ENCODE measurements at places on chromosomes 4 and X.

DNA sequence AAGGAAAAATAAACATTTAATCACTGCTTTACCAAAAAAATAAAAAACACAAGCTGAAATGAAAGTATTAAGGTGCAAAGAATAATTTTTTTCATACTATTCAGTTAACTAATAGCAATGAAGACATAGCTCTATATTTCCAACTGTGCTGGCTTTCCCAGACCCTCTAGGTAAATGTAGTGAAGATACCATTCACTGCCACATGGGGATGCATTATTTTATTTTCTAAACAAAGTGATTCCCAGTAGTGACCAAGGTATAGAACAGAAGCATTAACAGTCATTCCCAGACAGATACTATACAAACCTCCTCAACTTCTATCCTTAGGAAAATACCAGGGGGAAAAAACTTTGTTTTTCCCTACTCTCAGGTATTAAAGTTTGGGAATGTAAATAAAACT lies 39.4 kb downstream of the ANTXR2 start:
- DNase-seq, result no peak

DNA sequence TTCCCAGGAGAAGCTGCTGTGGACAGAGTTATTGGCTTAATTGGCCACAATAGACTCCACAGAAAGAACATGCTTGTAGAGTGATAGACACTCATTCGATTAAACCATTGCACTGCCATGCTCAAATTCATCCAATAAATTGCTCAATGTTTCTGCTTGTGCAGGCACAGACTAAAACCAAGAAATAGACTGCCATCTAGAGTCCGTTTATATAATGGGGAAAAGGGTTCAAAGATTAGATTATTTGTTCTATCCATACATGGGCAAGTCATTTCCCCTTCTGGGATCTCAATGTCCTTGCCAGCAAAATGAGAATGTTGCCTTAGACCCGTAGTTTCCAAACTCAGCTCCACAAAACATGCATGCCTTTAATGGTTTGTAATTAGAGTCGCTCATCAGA lies 8.7 kb downstream of the SMIM10 start:
- no peak for DNase-seq

DNA sequence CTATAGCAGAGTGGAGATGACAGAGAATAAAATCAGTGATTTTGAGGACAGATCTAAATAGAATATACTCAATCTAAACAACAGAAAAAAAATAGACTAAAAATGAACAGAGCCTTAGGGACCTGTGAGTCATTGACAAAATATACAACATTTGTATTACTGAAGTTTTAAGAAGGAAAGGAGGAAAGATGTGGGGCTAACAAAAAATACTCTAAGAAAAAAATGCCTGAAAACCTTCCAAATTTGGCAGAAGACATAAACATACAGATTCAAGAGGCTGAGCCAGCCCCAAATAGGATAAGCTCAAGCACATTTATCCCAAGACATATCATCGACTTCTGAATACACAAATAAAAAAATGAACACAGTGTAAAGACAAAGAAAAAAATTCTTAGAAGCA lies 123.6 kb upstream of the INTU start:
- DNase-seq, result no peak

DNA sequence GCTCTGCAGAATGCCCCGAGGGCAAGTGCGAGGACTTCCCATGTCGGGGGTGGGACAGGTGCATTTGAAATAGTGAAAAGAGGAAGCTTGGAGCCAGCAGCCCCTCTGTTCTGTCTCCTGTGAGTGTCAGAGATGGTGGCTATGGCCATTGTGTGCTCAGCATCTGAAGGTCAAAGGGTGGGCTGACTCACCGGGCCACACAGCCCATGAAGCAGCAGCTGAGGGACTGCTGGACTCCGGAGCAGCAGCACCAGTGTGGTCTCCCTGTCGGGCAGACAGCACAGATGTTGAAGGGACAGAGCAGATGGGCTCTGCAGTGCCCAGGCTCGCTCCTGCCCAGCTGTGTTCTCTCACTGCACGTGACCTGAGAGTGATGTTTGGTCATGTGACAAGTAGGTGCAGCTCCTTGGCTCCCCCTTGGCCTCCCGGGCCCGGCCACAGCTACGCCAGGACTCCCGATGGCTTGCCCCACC lies 53.5 kb downstream of the TBC1D14 start:
- no peak for DNase-seq

GRCh38 chr4:55258152-55258865 lies 87.7 kb upstream of the SRD5A3 start:
- no peak for DNase-seq

- no peak for DNase-seq
Measured at GRCh38 chr4:164423819-164424218, 330.1 kb upstream of the SMIM31 start.

DNA sequence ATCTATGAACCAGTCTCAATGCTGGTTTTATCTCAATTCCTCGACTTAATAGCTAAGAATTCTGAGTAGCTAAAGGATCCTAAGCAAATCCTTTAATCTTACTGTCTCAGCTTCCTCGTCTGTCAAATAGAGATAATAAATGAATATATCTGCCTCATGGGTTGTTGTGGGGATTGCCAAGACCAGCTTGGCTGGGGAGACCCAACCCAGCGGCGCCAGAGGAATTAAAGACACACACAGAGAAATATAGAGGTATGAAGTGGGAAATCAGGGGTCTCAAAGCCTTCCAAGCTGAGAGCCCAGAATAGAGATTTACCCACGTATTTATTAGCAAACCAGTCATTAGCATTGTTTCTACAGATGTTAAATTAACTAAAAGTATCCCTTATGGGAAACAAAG lies 41.9 kb downstream of the SLC34A2 start:
- no peak for DNase-seq

DNA sequence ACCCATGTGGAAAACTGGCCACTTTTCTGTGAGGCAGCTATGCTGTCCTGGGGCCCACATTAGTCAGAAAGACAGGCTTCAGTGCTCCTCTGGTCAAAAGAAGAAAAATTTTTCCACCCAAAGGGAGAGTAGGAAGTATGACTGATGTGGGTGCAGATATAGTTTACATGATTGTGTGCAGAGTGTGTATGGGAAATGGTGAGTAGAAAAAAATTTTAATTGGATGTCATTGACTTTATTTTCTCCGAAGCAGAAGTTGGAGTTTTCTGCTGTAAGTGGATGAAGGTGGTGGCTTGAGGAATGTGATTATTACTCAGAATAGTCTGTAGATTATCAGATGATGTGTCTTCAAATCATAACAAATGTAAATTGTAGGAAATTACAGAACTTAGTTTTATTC lies 241.5 kb upstream of the IGFBP7 start:
- DNase-seq, result no peak

GRCh38 chrX:154695911-154696675 lies 42.7 kb upstream of the CTAG2 start:
- no peak for DNase-seq

- DNase-seq, result no peak
Measured at GRCh38 chr4:68011684-68012083, 48.4 kb upstream of the TMPRSS11A start.

GRCh38 chr4:85779165-85779564 lies 304.2 kb downstream of the ARHGAP24 start:
- DNase-seq, result no peak

GRCh38 chr4:108991551-108992328 lies 228.9 kb upstream of the ETNPPL start:
- no peak for DNase-seq

DNA sequence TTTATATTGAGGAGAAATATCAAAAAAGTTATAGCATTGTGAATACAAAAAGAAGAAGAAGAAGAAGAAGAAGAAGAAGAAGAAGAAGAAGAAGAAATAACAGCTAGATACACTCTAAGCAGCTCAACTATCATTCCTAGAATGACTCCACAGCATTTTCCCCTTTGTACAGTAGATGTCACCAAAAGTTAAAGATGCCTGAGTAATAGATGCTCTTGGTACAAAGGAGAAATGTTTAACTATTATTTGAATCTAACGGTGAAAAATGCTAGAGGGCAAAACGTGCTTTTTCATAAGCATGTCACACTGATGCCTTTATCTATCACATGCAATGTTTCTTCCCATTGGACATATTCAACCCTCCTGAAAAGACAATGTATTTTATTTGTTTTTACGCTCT lies 178.4 kb upstream of the GPRIN3 start:
- DNase-seq, result no peak

GRCh38 chrX:131894995-131895394 lies 128.1 kb upstream of the STK26 start:
- no peak for DNase-seq

DNA sequence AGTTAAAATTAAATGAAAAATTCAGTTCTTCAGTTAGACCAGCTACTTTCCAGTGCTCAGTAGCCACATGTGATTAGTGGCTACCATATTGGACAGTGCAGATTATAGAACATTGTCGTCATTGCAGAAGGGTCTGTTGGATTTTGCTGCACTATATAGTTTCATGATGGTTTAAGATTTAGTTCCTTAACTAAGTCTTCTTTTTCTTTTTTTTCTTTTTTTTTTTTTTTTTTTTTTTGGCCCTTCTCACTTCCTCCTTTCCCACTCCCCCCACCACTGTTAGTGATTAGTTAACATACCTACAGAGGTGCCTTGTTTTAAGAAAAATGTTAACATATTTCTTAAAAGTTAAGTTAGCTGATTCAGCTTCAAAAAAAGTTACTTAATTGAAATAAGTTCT lies 9.0 kb downstream of the RAB9A start:
- no peak for DNase-seq

DNA sequence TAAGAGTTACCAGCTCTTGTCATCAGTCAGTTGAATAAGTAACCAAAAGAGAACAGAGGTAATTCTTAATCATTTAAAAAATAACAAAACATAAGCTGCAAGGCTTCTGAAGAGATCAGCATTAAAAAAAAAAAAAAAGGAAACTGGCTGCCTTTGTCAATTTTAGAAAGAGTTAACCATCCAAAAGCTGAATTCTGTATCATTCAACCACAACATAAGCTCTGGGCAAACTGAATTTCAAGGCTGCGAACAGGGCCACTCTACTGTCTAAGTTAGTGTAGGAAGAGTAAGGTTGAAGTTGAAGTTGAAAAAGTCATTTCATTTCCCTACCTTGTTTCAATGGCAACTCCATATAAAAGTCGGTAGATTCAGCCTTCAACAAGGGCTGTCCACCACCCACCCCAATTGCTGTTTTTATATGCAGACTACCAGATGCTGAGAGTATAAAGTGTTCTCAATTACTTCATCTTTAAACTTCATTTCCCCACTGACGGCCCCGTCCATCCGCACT lies 1.1 kb upstream of the LIN54 start:
- no peak for DNase-seq

GRCh38 chr4:1599026-1599481 lies 85.1 kb downstream of the FAM53A start:
- DNase-seq, result no peak

DNA sequence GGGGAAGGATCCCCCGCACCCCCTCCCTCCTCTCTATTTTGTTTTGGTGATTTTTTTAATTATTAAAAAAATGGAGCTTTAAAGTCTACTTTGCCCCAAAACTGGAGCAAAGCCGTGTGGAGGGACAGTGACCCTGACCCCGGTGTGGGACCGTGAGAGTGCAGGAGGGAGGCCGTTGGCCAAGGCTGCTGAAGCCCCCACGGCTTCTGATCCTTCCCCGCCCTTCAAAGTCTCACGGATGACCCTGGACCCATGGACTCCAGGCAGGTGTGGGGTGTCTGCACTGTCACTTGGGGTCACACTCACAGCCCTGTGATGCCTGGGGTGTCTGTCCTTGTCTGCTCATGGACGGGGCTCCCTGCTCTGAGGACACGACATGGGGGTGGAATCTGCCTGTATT lies 133.3 kb downstream of the CPZ start:
- DNase-seq, result no peak

DNA sequence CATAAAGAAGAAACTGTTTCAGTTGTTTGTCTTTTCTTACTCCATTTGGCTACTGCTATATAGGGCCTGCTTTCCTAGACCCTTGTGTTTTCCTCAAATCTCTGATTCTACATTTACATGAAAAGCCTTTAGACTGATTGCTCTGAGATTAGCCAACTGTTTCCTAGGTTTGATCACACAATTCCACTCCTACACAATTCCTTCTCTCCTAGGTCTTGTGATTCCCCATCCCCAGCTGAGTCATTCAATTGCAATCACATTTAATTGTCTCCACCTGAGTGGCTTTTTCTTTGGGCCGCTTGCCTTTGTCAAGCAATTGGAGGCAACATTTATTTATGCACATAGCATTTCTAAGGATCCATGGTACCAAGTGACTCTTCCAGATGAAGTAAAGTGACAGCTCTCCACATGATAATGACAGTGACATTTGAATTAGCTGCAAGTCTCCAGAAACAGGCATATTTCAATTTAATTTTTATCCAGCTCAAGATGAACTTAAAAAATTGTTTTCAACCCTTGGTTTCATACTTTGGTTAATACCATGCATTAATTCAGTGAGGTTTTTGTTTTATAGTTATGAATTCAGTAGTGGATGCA lies 35.8 kb downstream of the ATXN3L start:
- no peak for DNase-seq

- DNase-seq, result no peak
Measured at GRCh38 chrX:2566055-2566454, 65.3 kb upstream of the DHRSX start.
